ENCODE measurements at places on chromosomes 5 and 9. TPM values are rescaled to one million over a fixed set of nuclear protein-coding genes. Genes with fewer than 3 reads are reported as not detected.

The MAPKAP1 gene
- 127 TPM for total RNA-seq

The SLC6A18 gene
- not detected for total RNA-seq

The KIF27 gene
- 4.1 TPM for total RNA-seq

The TNFSF8 gene
- total RNA-seq: 0.63 TPM

The TMEM174 gene
- total RNA-seq: not detected

The ARL15 gene
- 18.2 TPM for total RNA-seq

The PTGS1 gene
- 6.7 TPM for total RNA-seq

The EGR1 gene
- total RNA-seq: 7.8 TPM

The FEM1C gene
- 59.3 TPM for total RNA-seq

The CAVIN4 gene
- 50.9 TPM for total RNA-seq

The RPS14 gene
- total RNA-seq: 1,202 TPM

The SEMA5A gene
- 43.2 TPM for total RNA-seq

The SLC6A3 gene
- total RNA-seq: not detected

The LVRN gene
- 0.14 TPM for total RNA-seq

The SURF4 gene
- total RNA-seq: 61.9 TPM

The GPR150 gene
- 0.14 TPM for total RNA-seq

The OTP gene
- total RNA-seq: not detected

The EIF4E1B gene
- total RNA-seq: not detected

The FBXW11 gene
- 69.0 TPM for total RNA-seq

The CDC25C gene
- total RNA-seq: not detected

The ROR2 gene
- total RNA-seq: 0.74 TPM

The C5orf58 gene
- 1.0 TPM for total RNA-seq

The SV2C gene
- 0.44 TPM for total RNA-seq

The IRX1 gene
- total RNA-seq: 0.16 TPM

The GRM6 gene
- total RNA-seq: not detected

The FREM1 gene
- total RNA-seq: 3.0 TPM

The IFNE gene
- not detected for total RNA-seq

The SPATA31D4 gene
- not detected for total RNA-seq

The POU5F2 gene
- 0.16 TPM for total RNA-seq

The ODF2 gene
- 16.7 TPM for total RNA-seq

The TMC1 gene
- total RNA-seq: 0.25 TPM

Measured in left ventricle myocardium inferior (tissue), 1 donor.